ENCODE measurements at places on chromosomes 7 and 10.

DNA sequence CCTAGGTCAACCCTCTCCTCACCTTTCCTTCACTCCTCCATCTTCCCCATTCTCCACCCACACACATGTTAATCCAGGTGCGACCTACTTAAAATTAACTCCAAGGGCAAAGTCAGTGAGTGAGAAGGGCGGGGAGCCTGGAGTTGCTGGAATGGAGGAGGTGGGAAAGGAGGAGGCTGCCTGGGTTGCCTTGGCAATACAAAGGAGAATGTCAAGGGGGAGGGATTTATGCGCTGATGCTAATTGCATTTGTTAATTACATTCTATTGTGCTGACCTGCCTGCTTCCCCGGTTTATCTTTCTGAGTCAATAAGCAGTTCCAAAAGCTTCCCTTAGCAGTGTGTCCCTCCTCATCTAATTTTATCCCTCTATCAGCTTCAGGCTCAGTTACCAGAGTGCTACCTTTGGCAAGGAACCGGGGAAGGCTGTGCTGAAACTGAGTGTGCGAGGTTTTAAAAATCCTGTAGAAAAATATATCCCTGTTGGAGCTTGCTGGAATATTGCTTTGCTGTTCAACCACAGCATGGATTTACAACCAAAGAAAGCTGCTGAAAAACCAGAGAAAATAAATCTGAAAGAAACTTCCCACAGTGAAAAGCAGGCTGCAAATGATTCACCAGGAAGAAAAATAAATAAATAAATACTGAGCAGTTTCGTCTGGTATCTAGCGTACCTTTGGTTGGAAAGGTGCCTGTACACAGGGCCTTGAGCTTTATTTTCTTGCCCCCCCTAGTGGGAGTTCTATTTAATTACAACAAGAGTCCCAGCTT, 113.2 kb upstream of the DGKB start:
- no peak for DNase-seq

GRCh38 chr7:142496545-142496991, 238.7 kb upstream of the PRSS58 start:
- no peak for DNase-seq

DNA sequence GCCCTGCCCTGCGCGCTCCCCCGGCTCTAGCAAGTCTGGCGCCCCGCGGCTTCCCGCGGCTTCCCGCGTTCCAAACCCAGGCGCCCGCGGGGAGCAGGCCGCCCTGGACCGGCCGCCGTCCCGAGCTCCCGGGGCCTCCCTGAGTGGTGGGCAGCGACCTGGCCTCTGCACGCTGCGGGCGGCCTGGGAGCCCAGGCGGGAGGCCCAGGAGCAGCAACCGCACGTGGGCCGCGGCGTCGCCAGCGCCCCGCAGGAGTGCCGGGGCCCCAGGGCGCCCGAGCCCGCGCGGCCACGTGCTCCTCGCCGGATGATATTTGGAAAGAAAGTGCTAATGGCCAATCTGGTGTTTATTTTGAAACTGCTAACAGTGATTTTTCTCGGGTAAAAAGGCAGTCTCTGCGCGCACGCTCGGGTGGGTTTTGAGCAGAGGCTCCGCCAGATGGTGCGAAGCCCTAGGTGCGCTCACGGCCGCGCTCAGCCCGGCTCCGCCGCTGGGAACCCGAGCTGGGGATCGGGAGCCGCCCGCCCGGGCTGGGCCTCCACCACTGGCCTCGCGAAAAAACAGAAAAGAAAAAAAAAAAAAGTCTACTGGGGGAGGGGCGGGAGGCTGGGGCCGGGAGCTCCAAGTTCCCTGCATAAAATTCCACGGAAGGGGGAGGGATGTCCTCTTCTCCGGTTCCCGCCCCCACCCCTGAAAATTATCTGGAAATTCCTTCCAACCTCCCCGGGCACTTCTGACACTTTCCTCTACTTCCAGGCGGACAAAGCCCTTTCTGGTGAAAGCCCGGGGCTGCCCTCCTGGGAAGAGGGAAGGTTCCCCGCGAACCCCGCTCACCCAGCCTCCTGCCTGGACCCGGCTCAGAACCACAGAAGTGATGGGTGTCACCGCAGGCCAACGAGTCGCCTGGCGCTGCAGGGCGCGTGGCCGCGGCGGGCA, 4.3 kb downstream of the EBF3 start:
- DNase-seq: no peak

- DNase-seq: no peak
These were observed 1133.7 kb downstream of the GATA3 start for GRCh38 chr10:9188022-9188810.

DNA sequence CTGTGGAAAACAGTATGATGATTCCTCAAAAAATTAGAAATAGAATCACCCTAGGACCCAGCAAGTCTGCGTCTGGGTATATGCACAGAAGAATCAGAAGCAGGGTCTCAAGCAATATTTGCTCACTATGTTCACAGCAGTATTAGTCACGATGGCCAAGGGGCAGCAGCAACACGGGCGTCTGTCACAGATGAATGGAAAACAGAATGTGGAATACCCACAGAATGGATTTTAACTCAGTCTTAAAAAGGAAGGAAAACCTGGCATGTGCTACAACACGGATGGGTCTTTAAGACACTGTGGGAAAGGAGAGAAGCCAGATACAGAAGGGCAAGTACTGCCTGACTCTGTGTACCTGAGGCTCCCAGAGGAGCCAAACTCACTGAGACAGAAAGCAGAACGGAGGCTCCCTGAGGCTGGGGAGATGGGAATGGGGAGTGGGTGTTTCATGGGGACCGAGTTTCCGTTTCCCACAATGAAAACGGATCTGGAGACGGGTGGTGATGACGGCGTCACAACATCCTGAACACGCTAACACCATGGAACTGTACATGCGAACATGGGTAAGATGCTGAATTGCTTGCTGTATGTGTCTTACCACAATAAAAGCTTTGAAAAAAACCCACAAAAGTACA, 36.7 kb upstream of the INPP5A start:
- no peak for DNase-seq

DNA sequence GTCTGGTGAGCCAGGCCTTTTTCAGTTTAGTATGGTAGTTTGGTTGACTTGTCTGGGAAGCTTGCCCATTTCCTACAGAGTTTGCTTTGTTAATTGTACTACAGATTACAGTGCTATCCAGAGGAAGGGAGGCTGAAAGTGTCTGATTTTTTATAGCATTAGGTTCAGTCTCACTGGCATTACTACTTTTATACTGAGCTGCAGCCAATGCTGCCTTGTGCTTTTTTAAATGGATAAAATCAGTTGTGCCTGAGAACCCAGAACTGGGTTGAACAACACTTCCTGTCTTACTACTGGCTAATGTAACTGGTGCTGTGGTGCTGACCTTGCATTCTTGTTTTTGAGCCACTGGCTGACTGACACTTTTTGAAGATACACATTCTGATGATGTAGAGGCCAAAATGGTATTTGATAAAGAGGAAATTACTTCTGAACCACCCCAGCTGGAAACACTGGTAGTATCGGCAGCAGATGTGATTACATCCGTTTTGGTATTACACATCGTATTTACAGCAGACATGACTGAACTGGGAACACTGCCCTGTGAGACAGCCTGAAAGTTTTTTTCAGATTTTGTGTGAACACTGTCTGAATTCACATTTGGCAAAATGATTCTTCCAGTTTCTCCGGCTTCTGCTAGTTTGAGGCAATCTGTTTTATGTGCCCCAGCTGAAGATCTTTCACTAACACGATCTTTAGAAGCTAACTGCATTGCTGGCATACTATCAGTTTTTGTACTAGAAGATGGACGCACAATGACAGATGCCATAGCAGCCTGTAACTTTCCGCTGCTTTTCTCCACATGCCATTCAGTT, 74.1 kb downstream of the NRBF2 start:
- no peak for DNase-seq

- DNase-seq: no peak
These were observed 31.8 kb upstream of the TMEM273 start for GRCh38 chr10:49220031-49220430.

DNA sequence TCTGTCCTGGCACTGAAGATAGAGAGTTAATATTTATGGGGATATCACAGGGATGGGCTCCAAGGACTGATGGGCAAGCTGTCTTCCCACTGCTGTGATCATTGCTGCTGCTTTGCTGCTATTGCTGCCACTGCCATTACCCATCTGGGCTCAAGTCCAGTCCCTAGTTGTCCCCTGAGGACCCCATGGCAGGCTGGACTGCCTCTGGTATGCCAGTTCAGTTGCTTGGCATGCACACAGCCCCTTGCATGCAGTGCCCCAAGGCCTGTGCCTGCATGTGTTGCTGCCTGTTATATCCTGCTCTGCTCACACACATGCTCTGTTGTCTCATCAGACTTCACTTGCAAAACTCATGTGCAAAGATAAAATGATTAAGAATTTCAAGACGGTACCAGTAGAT, 109.5 kb downstream of the ADRA2A start:
- DNase-seq: no peak

GRCh38 chr7:2099048-2099957, 133.4 kb downstream of the MAD1L1 start:
- DNase-seq: no peak

DNA sequence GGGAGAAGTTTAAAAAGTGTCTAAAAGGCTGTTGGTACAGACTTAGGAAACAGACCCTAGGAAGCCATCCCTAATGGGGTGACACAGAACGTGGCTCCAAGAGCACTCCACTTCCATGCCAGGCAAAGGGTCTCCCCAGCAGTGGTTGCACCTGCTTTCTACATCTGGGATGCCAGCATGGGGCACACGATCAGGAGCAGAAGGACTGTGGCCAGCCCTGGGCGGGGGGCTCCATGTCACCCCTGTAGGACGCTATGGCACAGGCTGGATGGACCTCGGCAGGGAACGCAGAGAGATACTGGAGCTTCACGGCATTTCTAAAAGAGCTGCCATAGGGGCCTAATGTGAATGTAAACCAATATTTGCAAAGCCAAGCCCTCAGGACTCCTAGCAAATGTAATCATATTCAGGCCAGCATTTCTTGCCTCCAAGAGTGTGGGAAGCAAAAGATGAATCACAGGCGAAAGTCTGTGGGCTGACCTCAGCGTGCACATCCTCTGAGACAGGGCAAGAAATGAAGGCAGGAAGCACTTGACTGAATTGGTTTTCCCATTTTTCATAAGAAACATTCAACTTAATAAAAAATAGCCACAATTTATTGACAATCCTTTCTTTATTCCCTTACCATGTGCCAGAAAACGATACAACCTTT, 93.9 kb downstream of the ATXN7L1 start:
- peak; percentile 26 for DNase-seq

- no peak for DNase-seq
These were observed 178.4 kb downstream of the ARHGAP12 start for GRCh38 chr10:31749981-31750840.

- no peak for DNase-seq
These were observed 425.2 kb upstream of the NFE2L3 start for GRCh38 chr7:25726781-25727311.

DNA sequence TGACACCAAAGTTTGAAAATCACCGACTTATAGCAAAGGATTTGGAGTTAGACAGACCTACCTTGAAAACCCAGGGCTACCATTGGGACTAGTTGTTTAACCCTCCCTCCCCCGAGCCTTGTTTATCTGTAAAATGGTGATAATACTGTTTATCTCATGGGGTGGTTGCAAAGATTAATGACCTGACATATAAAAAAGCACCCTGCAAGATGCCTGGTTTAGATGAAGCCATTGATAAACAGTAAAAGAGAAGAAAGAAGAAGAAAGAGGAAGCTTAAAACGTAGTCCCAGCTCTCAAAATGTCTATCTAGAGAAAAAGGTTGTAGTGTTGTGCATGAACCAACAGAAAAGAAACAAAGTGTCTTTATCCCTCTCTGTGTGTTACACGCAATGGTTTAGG, 145.7 kb downstream of the FGFR2 start:
- DNase-seq: no peak

DNA sequence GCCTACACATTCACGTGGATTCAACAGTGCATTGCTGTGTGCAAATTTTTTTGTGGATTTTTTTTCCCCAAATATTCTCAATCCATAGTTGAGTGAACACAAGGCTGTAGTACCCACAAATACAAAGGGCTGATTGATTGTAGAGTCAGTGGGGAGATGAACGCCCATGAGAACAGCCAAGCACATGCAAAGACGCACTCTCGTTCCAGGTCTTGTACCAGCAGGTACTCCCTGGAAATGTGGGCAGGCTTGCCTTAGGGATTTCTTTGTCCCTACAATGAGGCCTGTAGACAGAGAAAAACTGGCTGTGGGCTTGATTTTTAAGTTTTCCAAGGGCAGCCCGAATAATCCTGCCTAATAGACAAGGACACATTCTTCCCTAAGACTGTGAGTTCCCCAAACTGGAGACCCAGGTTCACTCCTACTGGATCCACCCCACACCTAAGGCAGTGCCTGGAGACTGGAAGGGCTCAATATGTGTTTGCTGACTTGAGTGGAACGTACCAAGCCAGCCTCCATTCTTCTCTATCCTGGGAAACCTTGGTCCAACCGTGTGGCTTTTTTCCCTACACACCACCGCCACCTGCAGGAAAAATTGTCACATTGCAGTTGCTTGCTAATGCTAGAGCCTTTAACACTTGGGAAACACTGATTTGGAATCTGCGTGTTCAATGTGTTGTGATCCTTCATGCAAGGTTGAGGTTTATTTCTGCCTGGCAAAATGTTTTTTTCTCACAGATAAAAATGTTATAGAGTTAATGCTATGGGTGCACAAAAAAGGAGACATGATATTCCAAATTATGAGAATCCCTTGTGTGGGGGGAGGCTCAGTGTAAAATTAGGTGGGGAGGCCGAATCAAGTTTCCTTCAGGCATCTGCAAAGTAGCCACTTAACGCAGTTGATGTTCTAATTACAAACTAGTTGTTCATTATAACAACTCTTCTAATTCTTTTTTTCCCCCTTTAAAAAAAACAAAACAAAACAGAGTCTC, 49.3 kb downstream of the PPP1R17 start:
- DNase-seq: no peak

- DNase-seq: no peak
These were observed 1.7 kb upstream of the PRKCQ start for GRCh38 chr10:6581778-6582228.

DNA sequence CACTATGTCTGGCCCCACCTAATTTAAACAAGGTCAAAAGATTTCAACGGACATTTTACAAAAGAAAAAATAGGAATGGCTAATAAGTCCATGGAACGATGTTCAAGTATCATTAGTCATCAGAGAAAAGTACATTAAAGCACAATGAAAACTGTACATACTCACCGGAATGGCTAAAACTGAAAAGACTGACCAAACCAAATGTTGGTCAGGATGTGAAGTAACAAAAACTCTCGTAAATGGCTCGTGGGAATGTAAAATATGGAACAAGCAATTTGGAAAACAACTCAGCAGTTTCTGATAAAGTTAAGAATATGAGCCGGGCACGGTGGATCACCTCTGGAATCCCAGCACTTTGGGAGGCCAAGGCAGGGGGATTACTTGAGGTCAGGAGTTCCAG, 65.7 kb upstream of the PARD3 start:
- DNase-seq: no peak

Measured in stimulated activated CD4-positive, alpha-beta T cell treated with anti-CD3 and anti-CD28 coated beads, TNF-alpha, amount 100 ng/mL, for 48 hours (primary cell).